ENCODE measurements at places on chromosomes 1 and 21.

GRCh38 chr1:39177706-39178105, 26.8 kb upstream of the MACF1 start:
- no peak for DNase-seq

DNA sequence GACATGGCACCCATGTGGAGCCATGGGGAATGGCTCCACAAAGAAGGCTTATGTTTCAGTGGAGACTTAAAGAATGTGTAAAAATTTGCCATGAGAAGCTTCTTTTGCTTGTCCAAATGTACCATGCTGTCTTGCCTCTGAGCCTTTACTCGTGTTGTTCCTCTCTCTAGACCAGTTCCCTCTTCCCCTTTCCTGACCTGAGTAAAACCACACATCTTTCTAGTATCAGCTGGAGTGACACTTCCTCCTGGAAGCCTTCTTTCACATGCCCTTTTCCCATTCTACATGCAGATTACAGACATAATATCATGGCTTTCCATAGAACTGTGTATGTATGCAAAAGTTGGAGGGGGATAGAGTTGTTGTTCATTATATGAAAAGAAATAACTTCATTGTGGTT, 13.6 kb upstream of the GPX7 start:
- DNase-seq: no peak

DNA sequence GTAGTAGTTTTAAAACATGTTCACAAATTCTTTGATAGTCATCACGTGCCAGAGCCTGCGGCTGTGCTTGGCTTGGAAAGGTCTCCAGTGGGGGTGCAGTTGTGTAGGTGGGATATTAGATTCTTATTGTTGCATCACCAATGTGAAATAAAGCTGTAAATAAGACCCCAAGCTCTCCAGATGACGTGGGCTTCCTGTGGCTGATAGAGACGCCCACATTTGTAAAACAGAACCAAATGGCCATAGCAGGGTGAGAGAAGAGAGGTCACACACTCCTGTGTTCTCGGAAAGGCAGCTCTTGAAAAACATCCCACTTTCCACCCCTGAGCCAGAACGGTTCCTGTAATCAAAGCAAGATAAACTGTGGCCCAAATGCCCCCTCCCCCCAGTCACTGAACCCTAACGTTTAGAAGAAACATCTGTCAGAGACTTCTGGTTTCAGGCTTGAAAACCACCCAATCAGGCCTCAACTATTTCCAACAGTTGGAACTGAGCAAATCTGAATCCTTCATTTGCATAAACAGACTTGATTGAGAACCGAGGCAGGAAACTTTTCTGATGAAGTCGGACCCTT, 6.6 kb upstream of the NTPCR start:
- no peak for DNase-seq

GRCh38 chr1:41365320-41365633, 4.0 kb downstream of the FOXO6 start:
- no peak for DNase-seq

DNA sequence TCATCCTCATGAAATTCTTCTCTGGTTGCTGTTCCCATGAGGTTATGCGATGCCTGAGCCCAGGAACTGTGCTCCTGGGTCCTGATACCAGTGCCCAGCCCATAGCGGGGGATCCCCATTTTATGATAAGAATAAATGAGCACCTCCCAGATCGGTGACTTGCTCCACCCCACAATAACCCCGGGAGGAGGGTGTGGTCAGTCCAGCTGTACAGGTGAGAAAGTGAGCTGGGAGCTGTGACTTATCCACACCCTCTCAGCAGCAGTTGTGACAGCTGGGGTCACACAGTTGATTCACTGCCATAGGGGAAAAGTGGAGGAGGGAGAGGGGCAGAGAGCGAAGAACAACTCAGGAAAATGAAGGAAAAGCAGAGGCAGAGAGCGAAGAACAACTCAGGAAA, 33.4 kb downstream of the OR2G3 start:
- DNase-seq: no peak

DNA sequence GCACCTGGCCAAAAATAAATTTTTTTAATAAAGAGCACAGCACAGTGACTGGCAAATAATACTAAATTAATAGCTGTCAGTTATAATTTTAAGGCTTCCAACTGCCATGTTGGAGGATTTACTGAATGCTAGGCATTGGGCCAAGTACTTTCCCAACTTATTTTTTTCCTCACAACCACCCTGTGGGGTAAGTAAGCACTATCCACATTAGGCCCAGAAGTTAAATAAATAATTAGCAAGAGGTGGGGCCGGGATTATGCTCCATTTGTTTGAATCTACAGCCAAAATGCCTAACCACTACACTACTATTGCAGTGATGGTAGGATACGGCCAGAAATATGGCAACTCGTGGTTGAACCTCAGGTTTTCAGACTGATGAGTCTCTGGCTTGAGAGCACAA, 4.6 kb upstream of the TRNAU1AP start:
- no peak for DNase-seq

- DNase-seq: no peak
These were observed 5.9 kb downstream of the CD48 start for GRCh38 chr1:160705742-160706141.

DNA sequence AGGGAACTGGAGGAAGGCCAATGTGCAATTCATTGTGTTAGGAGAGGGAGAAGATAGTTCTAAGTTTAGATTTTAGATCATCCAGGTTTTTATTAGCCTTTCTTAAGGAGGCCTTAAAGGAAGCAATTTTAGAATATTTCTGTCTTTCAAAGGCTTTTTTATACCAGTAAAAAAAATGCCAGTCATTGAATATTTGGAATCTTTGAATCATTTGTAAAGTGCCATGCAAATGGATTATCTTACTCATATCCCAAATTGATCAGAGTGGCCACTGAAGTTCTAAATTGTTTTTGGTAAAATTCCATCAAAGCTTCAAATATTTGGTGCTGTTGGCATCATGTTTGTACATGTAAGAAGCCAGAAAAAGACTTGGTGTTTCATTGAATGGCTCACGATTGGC, 244.8 kb downstream of the RPS6KC1 start:
- no peak for DNase-seq

DNA sequence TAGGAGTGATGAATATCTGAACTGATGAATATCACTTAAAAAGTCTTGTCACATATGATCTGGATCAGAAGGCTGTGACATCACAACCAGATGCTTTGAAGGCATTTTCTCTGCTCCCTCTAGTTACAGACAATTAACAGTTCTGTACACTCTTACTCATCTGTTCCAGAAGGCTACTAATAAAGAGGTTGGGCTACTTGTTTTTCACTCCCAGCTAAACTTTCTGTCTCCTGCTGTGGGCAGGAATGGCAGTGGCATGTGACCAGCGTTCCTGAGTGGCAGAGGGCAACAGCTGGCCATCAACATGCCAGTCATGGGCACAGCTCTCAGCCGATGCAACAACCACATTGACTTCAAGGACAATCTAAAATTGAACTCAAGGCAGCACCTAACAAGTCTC, 66.7 kb downstream of the SLC45A1 start:
- no peak for DNase-seq

DNA sequence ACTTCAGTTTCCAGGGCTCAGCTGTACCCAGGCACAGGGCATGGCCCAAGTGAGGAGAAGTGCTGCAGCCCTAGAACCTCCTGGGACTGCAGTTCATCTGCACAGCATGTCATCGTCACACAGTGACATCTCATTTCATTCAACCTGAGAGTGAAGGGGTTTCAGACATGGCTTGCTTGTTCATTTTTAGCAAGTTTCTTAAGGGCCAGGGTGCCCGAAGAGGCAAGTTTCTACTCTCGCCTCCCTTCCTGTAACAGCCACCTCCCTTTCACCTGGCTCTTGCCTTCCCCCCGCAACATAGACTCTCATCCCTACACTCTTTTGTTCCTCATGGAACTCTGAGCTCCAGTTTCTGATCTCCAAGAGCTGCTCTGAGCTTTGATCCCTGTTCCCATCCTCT, 108.1 kb downstream of the C1orf21 start:
- no peak for DNase-seq

GRCh38 chr1:53871773-53872484, 17.7 kb downstream of the YIPF1 start:
- no peak for DNase-seq

DNA sequence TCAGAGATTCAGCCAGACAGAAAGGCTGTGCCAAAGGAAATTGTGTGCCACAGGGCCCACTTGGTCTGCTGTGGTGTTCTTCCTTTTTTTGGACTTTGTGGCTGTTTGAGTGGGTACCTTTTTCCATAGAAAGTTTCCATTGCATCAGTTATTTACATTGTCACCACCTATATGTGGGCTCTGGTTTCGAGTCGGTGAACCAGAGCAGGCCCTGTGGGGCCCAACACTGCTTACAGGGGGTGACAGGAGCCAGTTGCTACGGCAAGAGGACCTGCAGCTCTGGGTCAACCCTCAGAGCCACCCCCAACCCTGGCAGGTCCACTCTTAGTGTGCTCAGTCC, 157.0 kb upstream of the EDN2 start:
- no peak for DNase-seq

DNA sequence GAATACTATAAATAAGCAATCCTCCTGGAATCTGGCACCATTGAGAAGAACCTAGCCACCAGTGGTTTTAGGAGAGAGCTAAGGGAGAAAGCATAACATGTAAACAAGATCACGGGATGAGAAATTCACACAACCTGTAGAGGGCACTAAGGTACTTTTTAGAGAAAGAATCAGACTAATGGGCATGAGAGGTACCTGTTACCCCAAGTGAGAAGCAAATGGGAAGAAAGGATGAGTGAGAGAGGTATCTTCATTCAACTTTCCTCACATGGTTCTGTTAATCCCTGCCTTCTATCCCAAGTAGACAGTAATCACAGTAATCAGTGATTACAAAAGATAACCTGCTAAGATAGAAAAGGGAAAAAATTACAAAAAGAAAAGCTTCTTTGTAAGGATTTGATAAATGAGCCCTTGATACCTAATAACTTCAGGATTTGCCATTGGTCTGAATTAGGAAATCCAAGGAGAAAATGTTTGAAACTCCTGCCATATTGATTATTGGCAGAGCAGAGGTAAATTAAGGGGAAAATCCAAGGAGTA, 251.1 kb upstream of the ADGRL2 start:
- no peak for DNase-seq

GRCh38 chr1:224116131-224116530, 2.2 kb downstream of the FBXO28 start:
- DNase-seq: no peak

DNA sequence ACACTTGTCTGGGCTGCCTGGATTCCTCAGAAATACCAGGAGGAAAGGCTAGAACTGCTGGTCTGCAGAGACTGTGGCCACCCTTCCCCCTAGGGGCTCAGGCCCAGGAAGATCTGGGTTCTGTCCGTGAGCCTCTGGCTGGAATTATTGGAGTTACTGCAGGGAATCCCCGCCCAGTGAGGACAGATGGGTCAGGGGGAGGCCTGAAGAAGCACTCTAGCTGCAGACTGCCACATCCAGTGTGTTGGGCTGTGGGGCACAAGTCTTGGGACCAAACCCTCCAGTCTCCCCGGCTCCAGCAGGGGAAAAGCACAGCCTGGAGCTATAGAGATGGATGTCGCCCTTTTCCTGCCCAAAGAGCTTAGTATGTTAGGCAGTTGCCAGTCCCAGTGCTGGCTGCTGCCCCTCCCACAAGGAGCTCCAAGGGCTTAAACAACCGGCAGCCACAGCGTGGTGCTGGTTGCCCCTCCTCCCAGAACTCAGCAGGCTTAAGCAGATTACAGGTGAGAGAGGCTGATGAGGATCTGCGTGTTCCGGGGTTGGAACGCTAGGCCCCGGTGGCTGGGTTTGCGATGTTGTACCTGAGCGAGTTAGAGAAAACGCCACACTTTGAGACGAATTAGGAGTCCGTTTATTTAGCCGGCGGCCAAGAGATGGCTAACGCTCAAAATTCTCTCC, 255.5 kb upstream of the LRRC7 start:
- DNase-seq: no peak

GRCh38 chr1:4075436-4076225, 175.6 kb upstream of the C1orf174 start:
- no peak for DNase-seq

DNA sequence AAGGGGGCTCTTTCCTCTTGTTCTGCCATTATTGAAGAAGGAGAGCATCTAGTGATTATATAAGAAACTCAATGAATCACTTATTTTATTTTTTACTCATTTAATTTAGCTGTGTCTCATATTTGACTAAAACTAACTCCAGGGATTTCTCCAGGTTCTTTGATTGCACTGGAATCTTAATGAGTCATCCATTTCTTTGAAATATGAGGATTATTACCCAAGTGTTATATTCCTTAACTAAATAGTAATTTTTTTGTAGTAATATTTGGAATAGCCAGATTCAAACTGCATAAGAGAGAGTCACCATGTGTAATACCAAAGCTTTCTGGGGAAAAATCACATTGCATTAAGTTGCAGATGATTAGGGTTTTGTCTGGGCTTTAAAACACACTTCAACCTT, 59.5 kb downstream of the NTMT2 start:
- no peak for DNase-seq

GRCh38 chr1:229136822-229137221, 134.1 kb upstream of the RAB4A start:
- DNase-seq: no peak
